A549 treated with ZK216348 at 1 μM for 4 hours (cell line): ENCODE measurements at places on chromosomes 4 and X. TPM values are rescaled to one million over a fixed set of nuclear protein-coding genes. Genes with fewer than 3 reads are reported as not detected.

GAGE2A gene
- not detected in 5 replicates for total RNA-seq

MYOZ2 gene
- not detected in 5 replicates for total RNA-seq

MAML3 gene
- 11.2 to 15.4 TPM (median 12.9 TPM) in 5 replicates for total RNA-seq

SH3RF1 gene
- total RNA-seq = 7.8 to 11.3 TPM (median 10.9 TPM) in 5 replicates

NEXMIF gene
- 0.01 to 0.02 TPM in 2 of 5 replicates, not detected in the others for total RNA-seq

GLRA3 gene
- not detected in 5 replicates for total RNA-seq

MAGED4 gene
- 0.24 to 15.1 TPM (median 11.3 TPM) in 5 replicates for total RNA-seq

KCNE5 gene
- total RNA-seq = 0.09 to 0.22 TPM (median 0.15 TPM) in 3 of 5 replicates, not detected in the others

RXFP1 gene
- total RNA-seq = not detected in 5 replicates

GASK1B gene
- 0.15 to 0.73 TPM (median 0.28 TPM) in 5 replicates for total RNA-seq

CC2D2A gene
- total RNA-seq = 10.9 to 13.4 TPM (median 12.2 TPM) in 5 replicates

ARR3 gene
- total RNA-seq = not detected in 5 replicates

HSFX3 gene
- not detected in 5 replicates for total RNA-seq

RNF175 gene
- total RNA-seq = not detected in 5 replicates

CXorf49 gene
- not detected in 5 replicates for total RNA-seq

ADGRG2 gene
- total RNA-seq = 6.9 to 10.2 TPM (median 8.5 TPM) in 5 replicates

MAP9 gene
- 5.2 to 7.9 TPM (median 5.6 TPM) in 5 replicates for total RNA-seq

CAPN6 gene
- not detected in 5 replicates for total RNA-seq

SHISA3 gene
- 0.07 TPM in 1 of 5 replicates, not detected in the others for total RNA-seq

CENPVL1 gene
- total RNA-seq = not detected in 5 replicates

FAM47A gene
- not detected in 5 replicates for total RNA-seq

EGFL6 gene
- not detected in 5 replicates for total RNA-seq
